ENCODE measurements at places on chromosomes 6 and 20. TPM values are rescaled to one million over a fixed set of nuclear protein-coding genes. Genes with fewer than 3 reads are reported as not detected.

- DNase-seq = no peak
These were observed 23.9 kb upstream of the PXDC1 start for GRCh38 chr6:3775386-3775785.

- DNase-seq = no peak
These were observed 38.8 kb upstream of the EMILIN3 start for GRCh38 chr20:41405436-41405835.

- DNase-seq = no peak
These were observed 202.8 kb downstream of the DLL1 start for GRCh38 chr6:170087941-170088581.

DNA sequence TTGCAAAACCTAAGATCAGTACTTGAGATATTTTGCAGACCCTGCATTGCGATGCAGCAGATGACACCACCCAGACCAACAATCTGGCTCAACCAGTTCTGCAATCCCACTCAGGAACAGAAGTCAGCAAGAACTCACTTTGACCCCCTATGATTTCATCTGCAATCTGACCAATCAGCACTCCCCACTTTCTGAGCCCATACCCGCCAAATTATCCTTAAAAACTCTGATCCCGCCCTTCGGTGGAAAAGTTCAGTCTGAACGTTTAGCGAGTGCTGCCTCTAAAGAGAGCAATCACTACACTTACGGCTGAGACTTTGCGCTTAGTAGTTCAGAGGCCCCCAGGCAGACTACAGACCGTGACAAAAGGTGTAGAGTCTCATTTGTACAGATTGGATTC lies 17.3 kb upstream of the KIAA1586 start:
- no peak for DNase-seq

Gene RSPO4
- not detected for total RNA-seq

Gene LSM14B
- total RNA-seq = 82.9 TPM

Data from tongue (tissue), 3 donors.